ENCODE measurements at places on chromosomes 3 and 15.
A peak's percentile ranks its signal among the peaks of the same experiment; 100 is the strongest.

- DNase-seq: peak; percentile 51
Observed at GRCh38 chr3:13040361-13041074, 32.7 kb downstream of the IQSEC1 start.

- DNase-seq: no peak
Observed at GRCh38 chr3:110530902-110531301, 540.7 kb upstream of the NECTIN3 start.

GRCh38 chr3:151282921-151283320 lies 4.6 kb upstream of the P2RY14 start:
- DNase-seq: no peak

- no peak for DNase-seq
Observed at GRCh38 chr3:66931291-66931690, 66.8 kb upstream of the KBTBD8 start.

DNA sequence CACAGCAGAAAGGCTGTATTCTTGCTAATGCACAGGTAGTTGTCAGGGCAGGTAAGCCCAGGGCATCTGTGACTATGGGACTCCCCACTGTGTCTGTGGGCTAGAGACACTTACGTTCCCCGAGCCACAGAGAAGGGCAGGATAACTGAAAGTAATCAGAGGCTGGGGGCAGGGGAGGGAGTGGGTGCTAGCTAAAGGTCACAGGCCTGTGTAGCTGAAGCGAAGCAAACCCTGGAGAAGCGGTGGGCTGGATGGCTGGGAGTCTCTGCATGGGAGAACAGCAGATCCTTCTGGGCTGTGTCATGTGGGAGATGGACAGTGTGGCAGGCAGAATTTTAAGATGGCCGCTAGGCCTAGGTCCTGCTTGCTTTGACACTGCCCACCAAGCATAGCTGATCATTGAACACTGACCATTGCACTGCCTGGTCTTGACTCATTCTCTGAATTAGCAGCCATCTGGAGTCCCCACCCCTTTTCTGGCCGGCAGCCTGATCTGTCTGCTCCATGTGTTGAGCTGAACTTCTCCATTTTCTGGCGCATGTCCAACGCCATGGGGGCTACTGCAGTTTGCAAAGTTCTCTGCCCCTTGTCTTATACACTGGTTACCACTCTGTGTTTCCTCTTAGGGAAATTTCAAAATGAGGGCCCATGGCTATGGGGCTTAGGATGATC lies 110.0 kb downstream of the DGKG start:
- no peak for DNase-seq

GRCh38 chr3:106617276-106617675 lies 748.5 kb upstream of the CBLB start:
- DNase-seq: no peak

- no peak for DNase-seq
Observed at GRCh38 chr3:124108446-124108845, 116.5 kb upstream of the ROPN1 start.

DNA sequence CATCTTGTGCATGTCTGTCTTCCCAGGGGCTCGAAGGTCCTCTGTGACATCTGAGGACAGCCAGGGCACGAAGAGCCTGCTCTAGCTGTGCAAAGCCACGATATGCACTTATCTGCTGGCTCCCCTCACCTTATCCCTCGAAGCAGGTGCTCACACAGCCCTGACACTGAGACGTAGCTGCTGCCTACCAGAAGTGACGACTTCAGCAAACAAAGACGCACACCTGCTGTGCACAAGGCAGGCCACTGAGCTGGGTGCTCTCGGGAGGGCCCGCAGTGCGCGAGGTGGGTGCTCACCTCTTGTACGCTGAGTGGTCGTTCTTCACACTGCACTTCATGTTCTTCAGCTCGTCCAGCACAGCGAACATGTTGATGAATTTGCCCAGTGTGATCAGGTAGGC lies 37.3 kb downstream of the CYFIP1 start:
- no peak for DNase-seq

- no peak for DNase-seq
Observed at GRCh38 chr3:186054792-186055352, 54.0 kb downstream of the ETV5 start.

GRCh38 chr15:48493763-48494225 lies 151.7 kb downstream of the FBN1 start:
- DNase-seq: no peak

DNA sequence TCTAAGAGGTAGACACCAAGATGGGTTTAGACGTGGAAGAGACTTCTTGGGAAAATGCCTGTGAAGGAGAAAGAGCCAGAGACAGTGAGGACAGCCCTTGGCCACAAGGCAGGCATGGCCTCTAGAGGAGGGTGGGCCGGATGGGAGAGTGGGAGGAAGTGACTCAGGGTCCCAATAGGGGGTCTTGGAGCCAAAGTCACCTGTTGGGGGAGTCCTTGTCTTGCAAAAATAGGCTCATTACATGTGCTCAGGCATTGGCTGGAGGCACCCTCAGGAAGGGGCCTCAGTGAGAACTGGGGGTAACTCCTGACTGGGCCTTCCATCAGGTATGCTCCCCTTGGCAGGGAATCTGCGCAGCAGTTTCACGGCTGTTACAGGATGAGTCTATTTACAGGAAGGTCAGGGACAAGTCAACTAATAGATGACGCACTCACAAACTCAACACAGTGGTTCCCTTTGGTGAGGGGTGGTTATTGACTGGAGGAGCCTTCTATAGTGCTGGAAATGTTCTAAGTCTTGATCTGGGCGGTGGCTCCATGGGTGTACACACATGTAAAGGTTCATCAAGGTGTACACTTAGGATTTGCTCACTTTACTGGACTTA lies 259.6 kb downstream of the XXYLT1 start:
- DNase-seq: no peak

GRCh38 chr3:154776549-154777225 lies 303.4 kb upstream of the MME start:
- DNase-seq: no peak

- no peak for DNase-seq
Observed at GRCh38 chr3:105042586-105042985, 324.1 kb upstream of the ALCAM start.

DNA sequence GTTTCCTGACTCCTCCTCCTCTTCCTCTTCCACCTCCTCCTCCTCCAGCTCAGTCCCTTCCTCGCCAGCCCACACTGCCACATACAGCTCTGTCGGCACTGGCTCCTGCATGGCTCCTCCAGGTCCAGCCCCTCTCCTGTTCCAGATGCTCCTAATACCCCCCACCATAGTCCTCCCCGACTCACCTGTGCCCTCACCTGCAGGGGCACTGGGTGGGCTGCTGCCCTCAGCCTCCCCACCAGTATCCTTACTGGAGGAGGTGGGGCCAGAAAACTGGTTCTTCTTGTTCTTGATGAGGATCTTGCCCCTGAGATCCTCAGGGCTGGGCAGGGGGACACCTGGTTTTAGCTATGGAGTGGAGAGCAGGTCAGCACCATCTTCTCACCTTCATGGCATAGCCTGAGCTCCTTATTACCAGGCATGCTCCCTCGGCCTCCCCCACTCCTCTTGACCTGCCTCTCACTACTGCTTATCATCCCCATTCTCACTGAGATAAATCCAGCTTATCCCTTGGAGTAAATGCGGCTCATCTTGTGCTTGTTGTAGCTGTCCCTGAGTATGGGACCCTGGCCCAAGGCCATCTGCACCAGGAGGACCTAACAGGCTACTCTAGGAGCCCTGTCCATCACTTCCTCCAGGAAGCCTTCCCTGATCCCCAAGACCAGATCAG lies 11.0 kb downstream of the PLCB2 start:
- no peak for DNase-seq

DNA sequence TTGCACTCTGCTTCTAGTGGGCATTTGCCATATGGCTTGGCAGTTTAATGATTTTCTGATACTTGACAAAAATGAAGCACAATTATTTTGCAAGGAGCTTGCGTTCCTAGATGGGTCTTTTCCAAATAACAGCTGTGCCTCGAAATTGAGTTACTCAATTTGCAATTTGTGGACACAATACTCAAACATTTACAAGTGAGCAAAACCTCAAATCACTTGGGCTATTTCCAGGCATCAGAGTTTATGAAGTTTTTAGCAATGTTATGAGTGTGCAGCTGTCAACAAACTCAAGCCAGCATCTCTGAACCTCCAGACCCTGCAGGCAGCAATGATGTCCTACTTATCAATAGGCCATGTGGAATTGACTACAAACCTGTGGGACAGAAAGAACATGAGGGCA lies 41.3 kb downstream of the NMNAT3 start:
- DNase-seq: no peak

DNA sequence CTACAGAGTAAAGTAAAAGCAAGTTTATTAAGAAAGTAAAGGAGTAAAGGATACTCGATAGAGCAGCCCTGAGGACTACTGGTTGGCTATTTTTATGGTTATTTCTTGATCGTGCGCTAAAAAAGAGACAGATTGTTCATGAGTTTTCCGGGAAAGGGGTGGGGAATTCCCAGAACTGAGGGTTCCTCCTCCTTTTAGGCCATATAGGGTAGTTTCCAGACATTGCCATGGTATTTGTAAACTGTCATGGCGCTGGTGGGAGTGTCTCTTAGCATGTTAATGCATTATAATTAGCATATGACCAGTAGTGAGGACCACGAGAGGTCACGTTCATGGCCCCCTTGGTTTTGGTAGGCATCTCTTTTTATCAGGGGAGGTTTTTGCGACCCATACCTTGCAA lies 213.1 kb downstream of the OSBPL10 start:
- no peak for DNase-seq

DNA sequence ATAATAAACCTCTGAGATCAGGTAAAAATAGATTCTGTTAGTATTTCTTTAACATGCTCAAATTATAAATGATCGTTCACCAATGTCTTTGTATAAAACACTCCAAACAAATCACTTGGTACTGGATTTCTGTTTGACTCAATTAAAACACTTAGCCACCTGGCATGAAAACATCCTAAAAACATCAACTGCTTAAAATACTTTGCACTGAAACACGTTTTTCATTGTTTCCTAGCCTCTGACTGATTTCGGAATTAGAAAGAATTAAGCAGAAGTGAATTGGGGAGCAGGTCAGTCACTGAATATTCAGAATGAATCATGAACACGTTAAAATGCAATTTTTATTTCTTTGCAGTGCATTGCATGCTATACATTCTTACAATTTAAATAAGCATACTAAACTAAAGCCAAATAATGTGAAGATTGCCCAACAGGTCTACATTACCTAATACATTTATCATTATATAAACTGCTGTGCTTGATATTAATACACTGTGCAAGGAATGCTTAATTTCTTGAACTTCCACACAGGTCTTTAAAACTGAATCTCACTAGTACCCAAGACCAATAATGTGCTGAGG lies 1.6 kb downstream of the THRB start:
- no peak for DNase-seq

DNA sequence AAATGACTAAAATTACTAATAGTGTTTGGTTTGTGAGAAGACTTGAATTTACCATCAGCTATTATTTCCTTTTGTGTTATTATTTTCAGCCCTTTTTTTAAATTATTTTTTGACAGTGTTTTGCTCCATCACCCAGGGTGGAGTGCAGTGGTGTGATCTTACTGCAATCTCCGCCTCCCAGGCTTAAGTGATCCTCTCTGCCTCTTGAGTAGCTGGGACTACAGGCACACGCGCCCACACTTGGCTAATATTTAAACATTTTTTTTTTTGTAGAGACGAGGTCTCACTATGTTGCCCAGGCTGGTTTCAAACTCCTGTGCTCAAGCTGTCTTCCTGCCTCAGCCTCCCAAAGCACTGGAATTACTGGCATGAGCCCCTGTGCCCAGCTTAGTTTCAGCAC lies 31.7 kb upstream of the UTS2B start:
- DNase-seq: no peak

DNA sequence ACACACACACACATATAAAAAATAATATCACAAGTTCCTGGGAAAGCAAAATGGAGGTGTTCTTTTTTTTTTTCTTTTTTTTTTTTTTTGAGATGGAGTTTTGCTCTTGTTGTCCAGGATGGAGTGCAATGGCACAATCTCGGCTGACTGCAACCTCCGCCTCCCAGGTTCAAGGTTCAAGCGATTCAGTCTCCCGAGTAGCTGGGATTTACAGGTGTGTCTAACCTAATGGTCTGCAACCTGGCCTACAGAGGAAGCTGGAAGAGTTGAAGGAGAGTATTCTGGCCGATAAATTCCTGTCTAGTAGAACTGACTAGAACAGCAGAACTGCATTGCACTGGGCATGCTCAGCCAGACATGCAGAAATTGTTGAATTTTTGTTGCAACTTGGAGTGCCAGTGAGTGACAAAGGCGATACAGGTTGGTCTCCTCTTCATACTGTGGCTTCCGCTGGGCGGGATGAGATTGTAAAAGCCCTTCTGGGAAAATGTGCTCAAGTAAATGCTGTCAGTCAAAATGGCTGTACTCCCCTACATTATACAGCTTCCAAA lies 22.4 kb upstream of the EIF4A2 start:
- DNase-seq: no peak

DNA sequence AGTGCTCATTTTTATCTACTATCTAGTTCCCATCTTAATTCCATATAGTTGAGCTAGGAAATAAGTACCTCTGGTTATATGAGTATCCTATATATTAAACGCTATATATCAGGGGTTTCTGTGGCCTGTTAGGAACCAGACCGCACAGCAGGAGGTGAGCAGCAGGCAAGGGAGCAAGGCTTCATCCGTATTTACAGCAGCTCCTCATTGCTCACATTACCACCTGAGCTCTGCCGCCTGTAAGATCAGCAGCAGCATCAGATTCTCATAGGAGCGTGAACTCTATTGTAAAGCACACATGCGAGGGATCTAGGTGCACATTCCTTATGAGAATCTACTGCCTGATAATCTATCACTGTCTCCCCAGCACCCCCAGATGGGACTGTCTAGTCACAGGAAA lies 23.0 kb downstream of the GSK3B start:
- no peak for DNase-seq

DNA sequence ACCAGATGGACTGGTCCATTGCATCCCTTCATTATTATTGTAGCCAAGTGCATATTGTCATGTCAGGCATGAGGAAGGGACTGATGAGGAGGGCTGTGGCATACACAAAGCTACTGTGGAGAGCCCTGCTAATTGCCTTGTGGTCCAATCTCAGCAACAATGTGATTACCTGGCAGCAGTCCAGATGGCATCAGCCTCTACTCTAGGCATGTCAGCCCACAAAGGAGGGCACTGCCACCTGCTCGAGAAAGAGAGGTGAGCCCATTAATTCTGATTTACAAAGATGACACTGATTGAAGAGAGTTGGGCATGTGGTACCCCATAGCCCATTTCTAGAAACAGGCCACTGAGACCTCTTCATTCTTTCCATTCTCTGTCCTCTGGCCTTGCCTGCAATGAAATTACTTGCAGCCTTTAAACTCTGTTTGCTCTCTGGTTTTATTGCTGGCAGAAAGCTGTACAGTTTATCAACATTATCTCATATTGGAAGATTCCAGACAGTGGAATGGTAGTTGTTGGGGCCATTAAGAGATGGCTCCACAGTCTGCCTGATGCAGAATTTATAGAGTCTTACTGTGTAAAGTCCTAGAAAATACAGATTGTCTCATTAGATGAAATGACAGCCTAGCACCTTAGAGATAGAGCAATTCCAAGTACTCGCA lies 307.7 kb downstream of the ARPP21 start:
- DNase-seq: no peak

- no peak for DNase-seq
Observed at GRCh38 chr3:58164199-58164879, 46.4 kb downstream of the DNASE1L3 start.

- DNase-seq: no peak
Observed at GRCh38 chr15:54792526-54792925, 404.2 kb downstream of the RSL24D1 start.

All from activated gamma-delta T cell treated with Interleukin-2 at 50 U/mL for 16 hours (primary cell).